Right renal pelvis (tissue), 4 donors: ENCODE measurements at places on chromosomes 12 and 14. TPM values are rescaled to one million over a fixed set of nuclear protein-coding genes. Genes with fewer than 3 reads are reported as not detected.

GRCh38 chr12:71045781-71046180, 112.0 kb downstream of the TSPAN8 start:
- DNase-seq = no peak

DNA sequence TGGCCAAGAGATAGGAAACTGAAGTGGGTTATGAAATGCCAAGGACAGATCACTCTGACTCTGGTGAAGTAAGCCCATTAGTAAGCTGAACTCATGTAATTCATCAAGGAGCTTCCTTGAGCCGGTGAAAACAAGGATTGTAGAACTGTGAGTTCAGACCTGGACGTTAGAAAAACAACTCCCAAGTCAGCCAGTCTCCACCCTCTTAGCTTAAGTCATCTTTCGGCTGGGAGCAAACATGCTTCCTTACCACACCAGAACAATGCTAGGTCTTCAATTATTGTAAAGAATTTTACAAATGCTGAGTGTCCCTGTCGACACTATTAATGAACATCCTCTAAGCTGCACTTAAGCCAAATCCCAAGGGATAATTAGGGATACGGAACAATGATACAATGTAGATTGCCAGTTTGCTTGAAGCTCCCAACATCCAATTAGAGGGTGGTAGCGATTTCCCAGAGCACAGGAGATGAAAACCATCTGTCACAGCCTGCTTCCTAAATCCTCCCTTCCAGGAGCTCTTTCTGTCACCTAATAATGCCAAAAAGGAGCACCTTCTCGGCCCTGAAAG, 45.7 kb upstream of the VASH1 start:
- no peak for DNase-seq

- DNase-seq = no peak
Measured at GRCh38 chr12:108345716-108346633, 6.9 kb upstream of the CMKLR1 start.

DNA sequence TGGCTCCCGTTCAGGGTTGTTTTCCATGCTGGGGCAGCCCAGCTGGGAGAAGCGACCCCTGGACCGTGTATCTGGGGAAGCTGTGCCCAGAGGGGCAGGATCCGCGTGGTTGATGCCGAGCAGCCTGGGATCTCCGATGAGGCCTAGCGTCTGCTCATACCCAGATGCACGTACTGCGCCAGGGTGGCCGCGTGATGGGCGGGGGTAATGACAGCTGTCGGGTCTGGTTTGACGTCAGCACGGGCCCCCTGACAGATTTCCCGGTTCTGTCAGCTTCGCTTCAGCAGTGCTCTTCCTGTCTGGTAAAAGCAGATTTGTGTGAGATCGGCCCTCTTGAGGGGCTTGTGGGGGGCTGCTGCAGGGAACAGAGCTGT, 147.3 kb downstream of the TSPAN9 start:
- no peak for DNase-seq

BIN2 gene
- polyA plus RNA-seq = 2.9 TPM

PTHLH gene
- polyA plus RNA-seq = 1.4 TPM

KIF5A gene
- polyA plus RNA-seq = 0.39 TPM

- DNase-seq = peak; percentile 42
Measured at GRCh38 chr14:76267322-76268046, 108.5 kb upstream of the ESRRB start.

TSPAN9 gene
- 101 TPM for polyA plus RNA-seq

DNA sequence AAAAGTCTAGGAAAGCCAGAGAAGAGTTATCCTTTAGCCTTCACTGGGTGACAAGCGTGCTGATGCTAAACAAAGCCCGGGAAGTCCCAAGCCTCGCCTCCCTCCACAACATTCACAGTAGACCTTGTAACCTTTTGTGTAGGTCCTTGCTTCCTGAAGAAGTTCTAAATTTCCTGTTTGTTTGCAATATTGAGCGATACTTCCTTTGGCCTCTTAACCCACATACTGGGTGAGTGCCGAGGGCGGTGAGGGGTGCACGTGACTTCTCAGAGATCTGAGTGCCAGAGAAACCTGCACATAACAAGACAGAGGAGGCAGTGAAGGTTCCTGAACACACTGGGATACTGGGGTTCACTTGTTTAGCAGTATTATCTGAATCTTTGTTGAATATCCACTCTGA, 134.3 kb downstream of the PLXNC1 start:
- DNase-seq = no peak

DNA sequence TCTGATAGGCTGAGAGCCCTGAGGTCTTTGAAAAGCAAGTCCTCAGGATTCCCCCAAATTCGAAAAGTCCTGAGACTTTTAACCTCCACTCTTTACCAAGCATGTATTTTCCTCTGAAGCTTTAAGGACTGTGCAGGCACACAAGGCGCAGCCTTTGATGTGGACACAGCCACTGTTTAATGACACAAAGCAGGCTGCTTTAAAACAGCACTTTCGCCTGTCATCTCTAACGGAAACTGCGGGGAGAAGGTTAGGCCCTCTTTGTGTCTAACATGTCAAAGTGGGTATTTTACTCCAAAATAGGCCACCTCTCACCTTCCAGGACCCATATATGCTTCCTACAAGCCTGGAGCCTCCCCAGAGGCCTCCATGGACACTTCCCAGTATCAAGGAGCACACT, 159.2 kb downstream of the GCH1 start:
- DNase-seq = no peak

GRCh38 chr12:131210506-131211339, 257.0 kb downstream of the ADGRD1 start:
- DNase-seq = no peak

HSPB8 gene
- polyA plus RNA-seq = 7.1 TPM

HCAR2 gene
- 0.86 TPM for polyA plus RNA-seq

PROX2 gene
- polyA plus RNA-seq = 0.78 TPM

- no peak for DNase-seq
Measured at GRCh38 chr12:31210541-31210940, 115.4 kb downstream of the SINHCAF start.

KRT3 gene
- polyA plus RNA-seq = not detected

DGLUCY gene
- polyA plus RNA-seq = 66.2 TPM

DNA sequence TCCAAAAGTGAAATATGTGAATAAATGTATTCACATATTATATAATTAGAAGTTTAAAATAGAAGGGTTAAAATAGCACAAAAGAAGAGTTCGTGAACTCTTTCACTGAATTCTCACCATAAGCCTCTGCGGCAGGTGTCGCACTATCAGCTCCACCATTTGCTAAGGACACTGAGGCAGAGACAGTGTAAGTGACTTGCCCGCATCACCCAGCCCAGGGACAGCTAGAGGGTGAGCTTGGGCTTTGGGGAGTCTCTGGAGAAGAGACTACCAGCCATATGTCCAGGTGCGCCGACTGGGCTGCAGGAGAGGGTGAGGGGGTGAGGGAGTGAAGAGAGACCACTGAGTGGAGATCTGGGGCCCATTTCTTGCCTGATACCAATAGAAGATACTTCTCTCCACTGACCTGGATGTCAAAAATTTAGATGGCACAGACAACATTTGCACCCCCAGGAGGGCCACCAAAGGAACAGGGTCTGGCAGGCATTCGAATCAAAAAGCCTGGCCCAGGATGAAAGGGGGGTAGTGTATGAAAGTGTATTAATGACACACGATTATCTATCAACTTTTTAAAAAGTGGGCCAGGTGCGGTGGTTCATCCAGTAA, 28.5 kb downstream of the FAIM2 start:
- DNase-seq = no peak
